ENCODE measurements at places on chromosomes 13 and 19. TPM values are rescaled to one million over a fixed set of nuclear protein-coding genes. Genes with fewer than 3 reads are reported as not detected.

GRCh38 chr19:11378319-11379189 lies 4.1 kb downstream of the SWSAP1 start:
- DNase-seq = no peak

DNA sequence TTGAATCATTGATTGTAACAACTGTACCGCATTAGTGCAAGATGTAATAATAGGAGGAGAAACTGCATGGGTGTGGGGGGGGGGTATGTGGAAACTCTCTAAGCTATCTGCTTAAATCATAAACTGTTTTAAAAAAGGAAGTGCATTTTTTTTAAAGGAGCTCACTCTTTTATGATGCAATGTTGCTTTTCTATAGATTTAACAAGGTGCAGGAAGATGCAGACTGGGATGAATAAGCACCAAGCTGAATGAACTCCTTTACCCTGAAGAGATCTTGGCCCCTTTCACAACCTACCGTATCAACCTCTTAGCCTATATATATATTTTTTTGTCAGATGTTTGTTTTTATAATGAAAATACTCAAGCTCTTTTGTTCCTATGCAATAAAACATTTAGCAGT lies 95.9 kb downstream of the AKAP11 start:
- no peak for DNase-seq

DNA sequence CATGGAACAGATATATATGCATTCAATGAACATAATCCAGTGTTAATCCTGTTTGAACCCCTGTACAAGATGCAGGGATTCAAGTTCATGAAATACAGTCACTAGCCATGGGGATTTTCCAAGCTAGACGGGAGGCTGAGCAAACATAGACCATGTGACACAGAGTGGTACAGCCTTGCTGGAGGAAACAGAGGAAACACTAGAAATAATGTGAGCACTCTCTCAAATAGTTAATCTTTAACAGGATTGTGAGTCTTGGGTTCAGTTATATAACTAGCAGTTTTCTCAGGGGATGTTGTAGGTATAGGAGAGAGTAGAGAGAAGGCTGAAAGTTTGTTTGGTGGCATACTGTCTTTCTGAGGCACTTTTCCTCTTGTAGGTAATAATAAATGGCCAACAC lies 13.9 kb upstream of the LGALS16 start:
- DNase-seq = no peak

DNA sequence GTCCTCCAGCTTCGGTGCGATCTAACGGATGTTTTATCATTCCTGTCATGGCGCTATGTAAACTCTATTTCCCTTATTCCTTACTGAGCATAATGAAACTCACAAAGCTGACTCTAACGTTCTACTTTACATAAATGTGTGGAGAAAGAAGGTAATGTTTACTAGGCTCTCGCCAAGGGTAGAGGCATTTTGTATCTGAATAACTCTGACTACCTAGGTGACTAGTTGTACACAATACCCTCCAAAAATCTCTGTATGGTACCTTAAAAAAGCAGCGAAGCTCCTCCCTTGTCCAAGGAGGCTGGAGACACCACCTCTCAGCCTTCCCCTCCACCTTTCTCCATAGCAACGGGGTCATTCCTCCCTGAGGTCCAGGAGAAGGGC lies 316 bp upstream of the ZNF530 start:
- no peak for DNase-seq

- no peak for DNase-seq
These were observed 1.9 kb upstream of the MEX3D start for GRCh38 chr19:1569997-1570396.

- DNase-seq = no peak
These were observed 35.5 kb downstream of the DHRS12 start for GRCh38 chr13:51768378-51768921.

GRCh38 chr19:45213031-45213430 lies 32.2 kb downstream of the EXOC3L2 start:
- DNase-seq = no peak

GRCh38 chr13:86066611-86067365 lies 267.6 kb upstream of the SLITRK6 start:
- no peak for DNase-seq

DNA sequence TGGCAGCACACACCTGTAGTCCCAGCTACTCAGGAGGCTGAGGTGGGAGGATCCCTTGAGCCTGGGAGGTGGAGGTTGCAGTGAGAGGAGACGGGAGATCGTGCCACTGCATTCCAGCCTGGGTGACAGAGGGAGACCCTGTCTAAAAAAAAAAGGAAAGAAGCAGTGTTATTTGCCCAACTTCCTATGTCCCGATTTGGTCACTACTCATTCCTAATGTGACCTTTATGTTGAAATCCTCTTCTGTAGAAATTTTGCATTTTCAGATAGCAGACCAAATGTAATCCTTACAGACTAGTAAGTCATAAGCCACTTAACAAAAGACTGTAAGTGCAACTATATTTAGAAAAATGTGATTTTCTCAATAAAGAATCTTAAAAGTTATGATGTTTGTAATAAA lies 18.2 kb upstream of the STK24 start:
- no peak for DNase-seq

DNA sequence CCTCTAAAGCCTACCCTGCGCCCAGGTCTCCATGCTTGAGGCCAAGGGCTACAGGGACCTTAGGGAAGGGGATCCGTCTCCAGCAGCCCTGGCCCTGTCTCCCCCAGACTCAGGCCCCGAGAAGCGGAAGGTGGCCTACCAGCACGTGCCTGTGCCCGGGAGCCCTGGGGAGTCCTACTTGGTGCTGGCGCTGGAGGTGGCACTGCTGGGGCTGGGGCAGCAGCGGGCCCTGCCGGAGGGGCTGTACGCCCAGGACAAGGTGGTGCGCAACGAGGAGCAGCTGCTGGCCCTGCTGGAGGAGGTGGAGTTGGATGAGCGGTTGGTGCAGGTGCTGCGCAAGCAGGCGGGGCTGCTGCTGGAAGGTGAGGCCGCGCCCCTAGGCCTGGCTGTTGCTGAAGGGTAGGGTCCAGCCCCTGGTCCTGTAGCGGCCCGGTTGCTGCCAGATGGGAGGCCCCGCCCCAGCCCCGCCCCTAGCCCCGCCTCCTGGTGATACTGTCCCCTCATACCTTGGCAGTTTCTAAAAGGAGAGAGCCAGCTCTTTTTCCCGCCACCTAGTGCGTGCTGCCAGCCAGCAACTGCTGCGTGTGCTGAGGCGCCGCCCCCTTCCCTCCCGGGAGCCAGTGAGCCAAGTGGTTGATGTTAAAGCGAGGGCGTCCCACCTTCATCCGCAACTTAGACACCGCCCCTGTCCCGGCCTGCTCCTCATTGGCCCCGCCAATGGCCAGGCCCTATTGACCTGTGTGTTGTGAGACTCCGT lies 22.6 kb downstream of the ZSWIM4 start:
- DNase-seq = no peak

DNA sequence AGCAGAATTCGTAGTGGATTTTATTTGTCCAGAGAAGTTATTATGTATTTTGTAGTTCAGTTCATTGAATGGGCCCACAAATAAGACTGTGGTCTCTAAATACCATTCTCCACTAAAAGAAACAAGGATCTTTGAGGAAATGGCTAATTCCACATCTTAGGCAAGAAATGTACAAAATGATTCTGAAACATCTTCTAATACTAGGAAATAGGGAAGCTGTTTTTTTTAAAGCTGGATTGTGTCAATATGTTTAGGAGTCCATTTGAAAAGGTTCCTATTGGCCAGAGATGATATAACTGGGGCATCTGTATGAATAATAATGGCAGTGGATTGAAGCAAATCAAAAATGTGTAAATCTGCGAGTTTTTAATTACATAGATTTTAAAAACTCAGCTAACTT lies 88.5 kb upstream of the SIAH3 start:
- DNase-seq = no peak

GRCh38 chr19:57815247-57816075 lies 748 bp upstream of the ZNF552 start:
- DNase-seq = no peak

GRCh38 chr19:5130371-5131030 lies 161.6 kb downstream of the KDM4B start:
- no peak for DNase-seq

DNA sequence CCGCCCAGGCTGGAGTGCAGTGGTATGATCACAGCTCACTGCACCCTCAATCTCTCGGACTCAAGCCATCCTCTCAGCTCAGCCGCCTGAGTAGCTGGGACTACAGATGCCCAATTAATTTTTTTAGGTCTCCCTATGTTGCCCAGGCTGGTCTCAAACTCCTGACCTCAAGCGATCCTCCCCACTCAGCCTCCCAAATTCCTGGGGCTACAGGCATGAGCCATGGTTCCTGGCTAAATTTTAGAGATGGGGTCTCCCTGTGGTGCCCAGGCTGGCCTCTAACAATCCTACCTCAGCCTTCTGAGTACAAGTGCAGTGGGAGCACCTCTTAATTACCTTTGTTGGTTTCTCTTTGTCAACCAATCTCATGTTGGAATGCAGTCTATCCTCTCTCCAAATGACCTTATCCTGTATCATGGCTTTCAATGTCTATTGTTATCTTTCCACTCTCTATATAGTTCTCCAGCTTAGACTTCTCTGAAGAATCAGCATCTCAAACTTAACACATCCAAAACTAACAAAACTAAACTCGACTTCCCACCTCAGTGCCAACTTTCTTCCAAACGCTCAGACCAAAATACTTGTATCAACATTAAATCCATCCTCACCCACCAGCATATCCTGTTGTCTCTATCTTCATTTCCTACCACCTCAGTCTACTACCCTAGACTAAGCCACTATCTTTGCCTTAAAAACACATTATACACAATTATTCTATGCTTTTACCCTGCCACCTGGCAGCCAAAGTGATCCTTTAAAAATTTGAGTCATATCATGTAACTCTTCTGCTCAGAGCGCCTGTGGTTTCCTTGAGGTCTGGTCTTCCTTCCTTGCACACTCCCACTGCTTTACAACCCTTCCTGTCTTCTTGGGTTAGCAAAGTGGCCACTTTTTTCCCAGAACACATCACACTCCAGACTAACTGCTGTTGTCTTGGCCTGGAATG lies 6.7 kb downstream of the TPT1 start:
- DNase-seq = no peak

DNA sequence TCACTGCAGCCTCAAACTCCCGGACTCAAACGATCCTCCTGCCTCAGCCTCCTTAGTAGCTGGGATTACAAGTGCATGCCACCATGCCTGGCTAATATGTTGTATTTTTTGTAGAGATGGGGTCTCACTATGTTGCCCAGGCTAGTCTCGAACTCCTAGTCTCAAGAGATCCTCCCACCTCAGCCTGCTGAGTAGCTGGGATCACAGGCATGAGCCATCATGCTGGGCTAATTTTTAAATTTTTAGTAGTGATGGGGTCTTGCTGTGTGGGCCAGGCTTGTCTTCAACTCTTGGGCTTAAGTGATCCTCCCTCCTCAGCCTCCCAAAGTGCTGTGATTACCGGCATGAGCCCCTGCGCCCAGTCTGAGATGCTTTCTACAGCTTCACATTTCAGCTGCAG lies 15.3 kb downstream of the ATCAY start:
- no peak for DNase-seq

DNA sequence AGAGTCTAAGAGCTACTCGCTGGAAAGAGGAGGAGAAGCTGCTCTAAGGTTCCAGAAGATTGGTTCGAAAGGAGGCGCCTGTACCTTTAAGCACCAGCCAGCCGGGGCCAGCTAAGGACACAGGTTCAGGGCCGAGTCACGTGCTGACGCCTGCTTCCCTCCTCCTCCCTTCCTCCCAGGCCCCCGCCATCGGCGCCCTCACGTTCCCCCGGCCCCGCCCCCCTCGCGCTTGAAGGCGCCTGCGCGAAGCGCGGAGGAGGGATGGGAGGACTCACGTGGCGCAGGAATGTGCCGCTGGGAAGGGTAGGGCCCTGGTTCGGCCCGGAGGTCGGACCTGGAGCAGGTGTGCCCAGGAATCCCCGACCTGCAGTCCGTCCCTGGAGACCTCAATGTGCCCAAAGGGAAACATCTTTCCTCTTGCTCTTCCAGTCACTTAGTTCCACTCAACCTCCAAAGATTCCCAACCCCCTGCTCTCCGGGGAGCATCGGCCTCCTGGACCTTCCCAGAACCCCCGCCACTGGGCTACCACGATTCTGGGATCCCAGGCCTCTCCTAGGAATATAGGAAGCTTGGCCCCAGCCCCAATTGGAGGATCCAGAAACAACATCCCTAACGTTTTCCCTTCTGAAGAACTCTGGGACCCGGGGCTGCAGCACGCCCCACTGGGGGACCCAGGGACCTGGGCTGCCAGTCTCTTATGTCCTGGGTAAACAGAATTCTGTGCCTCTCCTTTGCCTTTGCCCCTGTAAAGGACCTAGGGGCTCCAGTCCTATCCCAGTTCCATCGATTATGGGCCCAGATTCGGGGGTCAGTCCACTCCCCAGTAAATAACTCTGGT lies 2.5 kb downstream of the DBP start:
- DNase-seq = peak; percentile 91

DNA sequence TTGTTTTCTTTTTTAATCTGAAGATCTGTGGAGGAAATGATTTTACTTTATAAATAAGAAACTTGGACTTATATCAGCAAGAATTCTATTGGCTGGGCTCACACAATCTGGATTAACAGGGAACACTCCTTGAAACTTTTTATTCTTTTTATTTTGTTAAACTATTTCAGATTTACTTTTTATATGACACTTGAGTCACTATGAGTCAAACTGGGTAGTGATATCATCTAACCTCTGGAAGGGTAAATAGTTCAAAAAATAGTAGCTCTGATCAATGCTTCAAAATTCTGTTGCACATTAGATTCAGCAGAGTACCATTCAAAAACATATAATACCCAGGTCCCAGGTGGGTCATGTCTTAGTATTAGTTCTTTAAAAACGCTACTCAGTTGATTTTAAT lies 55.1 kb upstream of the NBEA start:
- DNase-seq = no peak

GRCh38 chr19:57803594-57804325 lies 11.0 kb downstream of the ZNF552 start:
- no peak for DNase-seq

- peak; percentile 73 for DNase-seq
These were observed 128.6 kb downstream of the USP12 start for GRCh38 chr13:27043013-27043412.

The CLC gene
- not detected for total RNA-seq

The ANGPTL4 gene
- total RNA-seq = 0.94 TPM
